ENCODE measurements at places on chromosomes 7 and 10. TPM values are rescaled to one million over a fixed set of nuclear protein-coding genes. Genes with fewer than 3 reads are reported as not detected.

Gene TYW1B
- polyA plus RNA-seq: 2.8 TPM

Gene SUN3
- not detected for polyA plus RNA-seq

Gene CYP2C9
- polyA plus RNA-seq: 0.07 TPM

Gene GNAT3
- not detected for polyA plus RNA-seq

Gene DTX2
- 52.7 TPM for polyA plus RNA-seq

Gene KMT2C
- polyA plus RNA-seq: 4.5 TPM

Gene JAKMIP3
- polyA plus RNA-seq: 3.1 TPM

Gene SFTPA1
- polyA plus RNA-seq: not detected

Gene LRRC4
- polyA plus RNA-seq: not detected

Gene GARIN1A
- 0.43 TPM for polyA plus RNA-seq

Gene DNTT
- not detected for polyA plus RNA-seq

Gene MGMT
- 4.3 TPM for polyA plus RNA-seq

Gene PPP1R3C
- polyA plus RNA-seq: 10.9 TPM

Gene IGFBP3
- 153 TPM for polyA plus RNA-seq

Gene GBX1
- not detected for polyA plus RNA-seq

Gene CDH23
- 2.1 TPM for polyA plus RNA-seq

Gene CRYGN
- polyA plus RNA-seq: not detected

Gene CREB5
- 0.69 TPM for polyA plus RNA-seq

Gene THSD7A
- 5.7 TPM for polyA plus RNA-seq

Gene HEPACAM2
- polyA plus RNA-seq: not detected

Gene CLDN3
- polyA plus RNA-seq: 2.6 TPM

Gene ATRNL1
- 0.34 TPM for polyA plus RNA-seq

Gene RAMP3
- not detected for polyA plus RNA-seq

Gene ZPBP
- polyA plus RNA-seq: not detected

Gene MMP21
- polyA plus RNA-seq: 0.04 TPM

Gene NEUROG3
- not detected for polyA plus RNA-seq

Gene HOXA10
- polyA plus RNA-seq: 5.0 TPM

Gene NOS3
- polyA plus RNA-seq: 0.51 TPM

Gene CCNJ
- polyA plus RNA-seq: 6.5 TPM

Gene SMURF1
- polyA plus RNA-seq: 13.8 TPM

Gene LRRD1
- polyA plus RNA-seq: not detected

Gene FBXL13
- 0.49 TPM for polyA plus RNA-seq

Gene SRGN
- polyA plus RNA-seq: 50.5 TPM

Data from A549 (cell line).